ENCODE measurements at places on chromosomes 12 and 14. TPM values are rescaled to one million over a fixed set of nuclear protein-coding genes. Genes with fewer than 3 reads are reported as not detected.

- no peaks in the 10 kb centered on the region for H3K27me3 ChIP-seq
- peaks cover 33% of the 10 kb centered on the region for H3K4me1 ChIP-seq
- no peak overlapping the region for H3K27ac ChIP-seq
- H3K36me3 ChIP-seq, result no peaks in the 10 kb centered on the region
- no peak overlapping the region for H3K4me3 ChIP-seq
Measured at GRCh38 chr12:116159175-116159574, 118.3 kb downstream of the MED13L start.

DNA sequence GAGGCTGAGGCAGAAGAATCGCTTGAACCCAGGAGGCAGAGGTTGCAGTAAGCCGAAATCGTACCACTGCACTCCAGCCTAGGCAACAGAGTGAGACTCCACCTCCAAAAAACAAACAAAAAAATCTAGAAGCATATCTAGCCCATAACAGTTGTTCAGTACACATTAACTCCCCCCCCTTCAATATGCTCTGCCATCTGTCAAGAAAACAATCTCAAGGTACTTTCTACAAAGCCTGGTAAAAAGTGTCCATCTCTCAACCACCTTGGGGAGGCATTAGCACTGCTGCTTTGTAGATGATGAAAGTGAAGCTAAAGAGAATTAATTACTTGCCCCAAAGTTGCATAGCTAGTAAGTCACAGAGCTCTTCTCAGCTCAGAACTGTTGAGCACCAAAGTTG, 24.9 kb downstream of the LGALS3 start:
- peaks cover 49% of the 10 kb centered on the region for H3K36me3 ChIP-seq
- no peak overlapping the region for H3K4me3 ChIP-seq
- no peak for DNase-seq

DNA sequence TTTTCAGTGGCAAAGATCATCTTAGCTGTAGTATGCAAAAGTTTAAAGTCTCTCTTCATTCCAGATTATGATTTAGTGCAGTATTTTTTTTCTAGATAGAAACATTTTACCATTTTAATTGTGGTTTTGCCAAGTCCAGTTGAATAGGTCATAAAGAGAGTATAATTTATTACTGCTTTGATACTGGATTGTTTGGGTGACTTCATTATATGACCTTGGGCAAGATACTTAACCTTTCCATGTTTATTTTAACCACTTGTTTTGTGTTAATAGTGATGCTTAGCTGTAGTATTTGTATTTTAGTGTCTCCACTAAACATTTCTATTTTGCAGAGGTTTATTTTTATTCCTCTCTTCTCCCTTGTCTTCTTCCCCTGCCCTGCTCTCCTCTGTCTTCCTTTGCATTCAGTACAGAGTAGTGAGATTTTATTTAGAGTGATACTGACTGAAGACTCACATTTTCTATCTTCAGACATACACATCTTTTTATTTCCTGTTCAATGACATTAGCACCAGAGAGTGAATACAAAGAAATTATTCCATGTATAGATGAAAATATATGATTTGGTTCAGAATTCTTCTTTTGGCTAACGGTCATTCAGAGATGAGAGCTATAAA, 215.2 kb downstream of the ERC1 start:
- H3K4me3 ChIP-seq, result no peak overlapping the region
- no peak overlapping the region for H3K27ac ChIP-seq
- H3K4me1 ChIP-seq, result peaks cover 7% of the 10 kb centered on the region
- no peaks in the 10 kb centered on the region for H3K27me3 ChIP-seq
- no peaks in the 10 kb centered on the region for H3K36me3 ChIP-seq
- no peak for DNase-seq

GRCh38 chr12:24546661-24547060, 402.2 kb downstream of the BCAT1 start:
- no peak for DNase-seq
- no peaks in the 10 kb centered on the region for H3K27me3 ChIP-seq
- no peak overlapping the region for H3K4me3 ChIP-seq
- H3K27ac ChIP-seq, result peak overlapping the region; percentile 32

Gene KLRK1
- total RNA-seq, result not detected

DNA sequence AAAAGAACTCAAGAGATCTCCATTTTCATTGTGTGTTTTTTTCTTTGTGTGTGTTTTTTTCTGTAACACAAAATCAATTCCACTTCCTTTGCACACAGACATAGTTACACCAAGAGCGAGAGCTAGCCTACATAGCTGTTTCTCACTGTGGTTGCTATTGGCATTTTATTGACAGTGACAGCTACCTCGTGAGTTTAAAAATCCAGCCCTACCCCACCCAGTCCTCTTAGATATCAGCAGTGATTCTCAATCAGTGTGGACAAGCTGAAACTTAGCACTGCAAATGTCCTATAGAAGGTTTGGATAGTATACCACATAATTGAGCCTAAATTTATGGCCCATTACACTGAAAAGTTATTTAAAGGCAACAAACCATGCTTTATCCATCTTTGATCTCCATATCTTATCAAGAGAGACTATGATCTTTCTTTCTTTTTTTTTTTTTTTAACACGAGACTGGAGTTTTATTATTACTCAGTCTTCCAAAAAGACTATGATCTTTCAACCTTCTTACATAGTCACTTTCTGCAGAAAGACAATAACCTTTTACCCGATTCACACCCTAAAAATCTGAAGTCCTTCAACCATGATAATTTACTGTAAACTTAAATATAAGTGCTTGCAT, 46.8 kb downstream of the ATP2B1 start:
- H3K36me3 ChIP-seq, result peaks cover 6% of the 10 kb centered on the region
- H3K27ac ChIP-seq, result no peak overlapping the region
- H3K27me3 ChIP-seq, result no peaks in the 10 kb centered on the region
- no peak for DNase-seq
- H3K4me3 ChIP-seq, result no peak overlapping the region

- peaks cover 18% of the 10 kb centered on the region for H3K36me3 ChIP-seq
- peaks cover 25% of the 10 kb centered on the region for H3K4me1 ChIP-seq
- H3K27ac ChIP-seq, result no peak overlapping the region
- no peaks in the 10 kb centered on the region for H3K27me3 ChIP-seq
- no peak overlapping the region for H3K4me3 ChIP-seq
Measured at GRCh38 chr12:55974308-55974730, 441 bp downstream of the RAB5B start.

Gene NT5DC3
- 14.2 TPM for total RNA-seq

Gene DCN
- not detected for total RNA-seq

GRCh38 chr14:76904740-76905569, 78.7 kb downstream of the LRRC74A start:
- peaks cover 4% of the 10 kb centered on the region for H3K27me3 ChIP-seq
- peaks cover 6% of the 10 kb centered on the region for H3K36me3 ChIP-seq
- no peak overlapping the region for H3K4me3 ChIP-seq
- peaks cover 19% of the 10 kb centered on the region for H3K4me1 ChIP-seq

- peak overlapping the region; percentile 45 for H3K27ac ChIP-seq
- peaks cover 30% of the 10 kb centered on the region for H3K36me3 ChIP-seq
- DNase-seq, result no peak
- H3K4me1 ChIP-seq, result peaks cover 16% of the 10 kb centered on the region
- no peaks in the 10 kb centered on the region for H3K27me3 ChIP-seq
Measured at GRCh38 chr12:104083769-104084475, 19.6 kb downstream of the HCFC2 start.

DNA sequence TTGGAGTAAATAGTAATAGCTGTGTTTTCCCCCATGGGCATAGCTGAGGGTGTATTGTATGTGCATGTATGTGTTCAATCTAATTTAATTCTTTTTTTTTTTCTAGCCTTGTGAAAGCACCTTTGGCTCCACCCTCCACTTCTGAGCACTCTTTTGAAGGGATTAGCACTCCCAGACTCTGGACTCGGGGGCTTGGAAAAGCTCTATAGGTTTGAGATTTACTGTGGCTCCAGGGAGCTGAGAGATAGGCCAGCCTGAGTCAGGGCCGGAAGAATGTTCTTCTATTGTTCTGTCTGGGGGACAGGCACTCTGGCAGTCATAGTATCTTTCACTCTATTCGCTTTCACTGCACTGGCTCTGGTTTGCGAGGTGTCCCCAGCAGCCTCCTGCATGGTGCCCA, 540.0 kb upstream of the TBX3 start:
- no peak overlapping the region for H3K27ac ChIP-seq
- H3K4me1 ChIP-seq, result no peaks in the 10 kb centered on the region
- no peaks in the 10 kb centered on the region for H3K36me3 ChIP-seq
- no peak for DNase-seq
- H3K27me3 ChIP-seq, result no peaks in the 10 kb centered on the region
- H3K4me3 ChIP-seq, result no peak overlapping the region

DNA sequence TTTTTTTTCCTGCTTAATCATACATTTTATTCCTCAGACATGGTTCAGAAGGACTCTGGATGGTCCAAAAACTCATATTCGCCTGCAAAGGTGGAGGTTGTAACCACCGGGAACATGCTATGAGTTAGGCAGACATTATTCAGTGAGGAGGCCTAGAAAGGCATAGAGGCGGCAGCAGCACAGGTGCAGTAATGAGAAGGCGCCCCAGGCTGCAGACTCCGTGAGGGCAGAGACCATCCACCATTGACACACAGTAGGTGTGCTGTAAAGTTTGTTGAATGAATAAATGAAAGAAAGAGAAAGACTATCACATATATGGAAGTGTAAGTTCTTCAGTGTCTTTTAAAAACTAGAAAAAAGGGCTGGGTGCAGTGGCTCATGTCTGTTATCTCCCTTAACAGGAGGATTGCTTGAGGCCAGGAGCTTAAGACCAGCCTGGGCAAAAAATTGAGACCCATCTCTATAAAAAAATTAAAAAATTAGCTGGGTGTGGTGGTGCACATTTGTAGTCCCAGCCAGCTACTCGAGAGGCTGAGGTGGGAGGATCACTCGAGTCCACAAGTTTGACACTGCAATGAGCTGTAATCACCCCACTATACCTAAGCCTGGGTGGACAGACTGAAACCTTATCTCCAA, 34.5 kb upstream of the PTGR2 start:
- no peak for DNase-seq
- H3K4me1 ChIP-seq, result no peaks in the 10 kb centered on the region
- no peak overlapping the region for H3K4me3 ChIP-seq
- no peak overlapping the region for H3K27ac ChIP-seq

GRCh38 chr12:130013771-130014484, 110.1 kb upstream of the TMEM132D start:
- no peaks in the 10 kb centered on the region for H3K4me1 ChIP-seq
- H3K36me3 ChIP-seq, result no peaks in the 10 kb centered on the region
- no peaks in the 10 kb centered on the region for H3K27me3 ChIP-seq
- no peak overlapping the region for H3K4me3 ChIP-seq
- H3K27ac ChIP-seq, result no peak overlapping the region
- peak; percentile 10 for DNase-seq

- DNase-seq, result no peak
- H3K36me3 ChIP-seq, result peaks cover 24% of the 10 kb centered on the region
- H3K27ac ChIP-seq, result peak overlapping the region; percentile 83
- H3K4me3 ChIP-seq, result peak overlapping the region; percentile 65
- no peaks in the 10 kb centered on the region for H3K27me3 ChIP-seq
Measured at GRCh38 chr12:120121343-120121742, 4.8 kb upstream of the RAB35 start.

- no peak overlapping the region for H3K4me3 ChIP-seq
- no peaks in the 10 kb centered on the region for H3K4me1 ChIP-seq
- no peak overlapping the region for H3K27ac ChIP-seq
- peaks cover 3% of the 10 kb centered on the region for H3K27me3 ChIP-seq
Measured at GRCh38 chr12:105995961-105996431, 142.8 kb downstream of the NUAK1 start.

Gene COCH
- 1.3 TPM for total RNA-seq

DNA sequence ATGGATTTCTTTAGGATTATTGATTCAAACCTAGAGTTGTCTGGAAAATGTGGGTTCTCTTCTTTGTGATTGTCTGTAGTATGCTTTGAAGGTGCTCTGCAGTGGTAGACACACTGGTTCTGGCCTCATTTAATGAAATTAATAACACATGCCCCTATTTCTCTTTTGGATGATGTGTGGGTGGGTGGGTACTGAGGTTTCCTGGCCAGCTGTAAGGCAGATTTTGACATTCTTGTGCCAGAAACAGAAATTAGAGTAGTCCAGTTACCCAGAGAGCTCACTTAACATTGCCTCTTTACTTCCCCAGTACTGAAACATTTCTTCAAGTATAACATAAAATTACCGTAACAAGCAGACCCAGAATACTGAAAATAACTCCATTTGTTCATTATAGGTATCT, 14.4 kb downstream of the TSFM start:
- no peaks in the 10 kb centered on the region for H3K27me3 ChIP-seq
- DNase-seq, result no peak
- H3K4me1 ChIP-seq, result peaks cover 9% of the 10 kb centered on the region
- H3K36me3 ChIP-seq, result peaks cover 47% of the 10 kb centered on the region

DNA sequence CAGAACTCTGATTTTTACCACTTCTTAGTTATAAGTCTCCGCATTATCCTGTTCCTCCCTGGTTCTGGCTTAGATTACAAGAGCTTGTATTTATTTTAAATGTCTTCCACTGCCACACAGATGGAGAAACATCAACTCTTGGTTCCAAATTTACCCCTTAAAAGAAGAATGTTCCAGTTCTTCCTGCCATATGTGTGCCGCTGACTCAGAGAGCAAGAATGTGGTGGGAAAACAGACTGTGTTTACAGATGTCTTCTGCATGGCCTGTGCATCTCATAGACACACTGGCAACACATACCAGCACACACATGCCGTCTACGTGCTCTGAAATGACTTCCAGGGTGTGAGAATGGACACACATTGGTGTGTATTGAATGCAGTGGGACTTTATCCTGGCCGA, 383.0 kb downstream of the LRIG3 start:
- H3K36me3 ChIP-seq, result no peaks in the 10 kb centered on the region
- DNase-seq, result no peak
- no peaks in the 10 kb centered on the region for H3K27me3 ChIP-seq

Gene ESRRB
- total RNA-seq, result 0.17 TPM

GRCh38 chr12:117162167-117162539, 28.1 kb downstream of the FBXO21 start:
- peak overlapping the region; percentile 56 for H3K27ac ChIP-seq
- peaks cover 7% of the 10 kb centered on the region for H3K4me1 ChIP-seq
- no peak for DNase-seq
- H3K27me3 ChIP-seq, result no peaks in the 10 kb centered on the region
- H3K36me3 ChIP-seq, result peaks cover 50% of the 10 kb centered on the region

Gene EIF2S3B
- 0.20 TPM for total RNA-seq

DNA sequence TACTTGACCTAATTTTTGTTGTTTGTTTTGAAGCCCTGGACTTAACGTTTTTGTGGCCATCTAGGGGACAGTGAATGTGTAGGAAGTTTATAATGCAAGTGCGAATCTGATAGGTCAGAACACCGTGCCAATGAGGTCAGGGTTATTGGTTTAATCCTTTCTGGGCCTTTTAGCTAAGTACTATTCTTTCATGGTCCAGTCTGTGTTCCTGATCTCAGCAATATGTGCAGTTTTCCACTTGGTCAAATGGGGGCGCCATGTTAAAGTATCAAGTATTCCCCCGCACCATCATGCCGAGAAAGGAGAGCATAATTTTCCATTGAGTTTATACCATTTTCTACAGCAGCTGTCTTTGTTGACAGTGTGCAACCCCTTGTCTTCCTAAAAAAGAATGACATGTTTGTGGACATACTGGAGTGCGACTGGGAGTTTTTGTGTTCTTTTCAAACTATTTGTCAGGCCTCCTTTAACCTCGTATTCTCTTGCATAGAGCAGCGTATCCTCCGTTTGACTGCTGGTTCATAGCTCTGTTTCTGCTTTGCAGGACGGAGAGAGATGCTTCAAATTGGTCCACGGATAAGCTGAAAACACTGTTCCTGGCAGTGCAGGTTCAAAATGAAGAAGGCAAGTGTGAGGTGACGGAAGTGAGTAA, 1.3 kb downstream of the AHSA1 start:
- H3K27ac ChIP-seq, result peak overlapping the region; percentile 83
- peak overlapping the region; percentile 100 for H3K4me3 ChIP-seq
- peak; percentile 51 for DNase-seq
- peaks cover 42% of the 10 kb centered on the region for H3K36me3 ChIP-seq

- no peak for DNase-seq
- peaks cover 64% of the 10 kb centered on the region for H3K4me1 ChIP-seq
- H3K27ac ChIP-seq, result peak overlapping the region; percentile 82
- peaks cover 60% of the 10 kb centered on the region for H3K36me3 ChIP-seq
Measured at GRCh38 chr12:45879363-45879895, 110.9 kb downstream of the SCAF11 start.
